Muscle of back (tissue), 13 donors: ENCODE measurements at places on chromosomes 12 and 14.
A peak's percentile ranks its signal among the peaks of the same experiment; 100 is the strongest.

GRCh38 chr12:29961231-29961630, 177.5 kb upstream of the TMTC1 start:
- no peak for DNase-seq

DNA sequence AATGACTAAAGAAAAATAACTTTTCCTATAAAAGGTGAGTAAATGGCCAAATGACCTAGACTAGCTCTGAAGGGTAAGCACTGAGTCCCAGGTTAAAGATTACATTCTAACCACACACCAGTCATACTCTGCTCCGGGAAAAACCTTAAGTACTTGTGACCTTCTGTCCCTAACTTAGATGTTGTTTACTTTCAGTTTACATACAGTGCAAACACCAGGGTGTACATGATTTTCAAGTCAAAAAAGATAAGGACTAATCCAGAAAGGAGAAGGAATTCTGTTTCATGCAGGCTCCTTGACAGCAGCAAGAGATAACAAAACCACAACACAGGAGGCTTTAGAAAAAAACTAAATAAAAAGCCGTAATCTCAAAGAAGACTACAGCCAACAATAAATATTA, 174.2 kb downstream of the PPM1H start:
- no peak for DNase-seq

- DNase-seq: peak; percentile 66
Measured at GRCh38 chr12:30754383-30754749, 385 bp downstream of the CAPRIN2 start.

DNA sequence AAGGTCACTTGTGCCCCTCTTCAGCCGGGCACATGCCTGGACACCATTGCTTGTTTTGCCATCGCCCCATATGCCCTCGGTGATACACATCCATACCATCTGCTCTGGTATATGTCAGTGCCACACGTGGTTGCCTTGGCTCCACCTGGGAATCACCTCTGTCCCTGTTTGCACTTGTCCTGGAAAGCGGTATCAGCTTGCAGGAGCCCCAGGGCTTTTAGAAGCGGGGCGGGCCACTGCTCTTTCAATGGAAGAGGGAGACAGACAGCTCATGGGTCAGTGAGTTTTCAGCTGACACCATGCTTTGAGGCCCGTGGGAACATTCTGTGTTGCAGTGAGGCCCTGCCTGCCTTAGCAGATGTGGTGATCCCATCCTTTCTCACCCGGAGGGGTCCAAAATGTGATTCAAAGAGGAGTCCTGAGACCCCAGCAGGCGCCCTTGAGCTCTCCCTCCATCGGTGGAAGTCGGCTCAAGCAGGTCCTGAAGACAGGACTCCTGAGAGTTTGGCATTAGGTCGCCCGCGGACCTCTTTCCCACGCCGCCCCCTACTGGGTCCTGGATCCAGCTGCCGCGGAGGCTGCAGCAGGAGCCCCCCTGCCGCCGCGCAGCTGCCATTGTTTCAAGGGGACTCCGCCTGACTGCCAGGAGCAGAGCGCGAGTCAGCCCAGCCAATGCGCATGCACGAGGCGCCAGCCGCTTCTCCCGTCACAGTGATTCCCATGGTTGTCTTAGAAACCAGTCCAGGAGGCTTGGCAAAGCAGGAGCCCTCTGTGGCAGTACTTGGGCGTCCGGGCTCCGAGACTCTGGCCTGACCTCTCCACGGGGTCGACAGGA, 773.2 kb upstream of the ALG10B start:
- DNase-seq: no peak

GRCh38 chr14:77032491-77032843, 4.0 kb upstream of the IRF2BPL start:
- DNase-seq: no peak

DNA sequence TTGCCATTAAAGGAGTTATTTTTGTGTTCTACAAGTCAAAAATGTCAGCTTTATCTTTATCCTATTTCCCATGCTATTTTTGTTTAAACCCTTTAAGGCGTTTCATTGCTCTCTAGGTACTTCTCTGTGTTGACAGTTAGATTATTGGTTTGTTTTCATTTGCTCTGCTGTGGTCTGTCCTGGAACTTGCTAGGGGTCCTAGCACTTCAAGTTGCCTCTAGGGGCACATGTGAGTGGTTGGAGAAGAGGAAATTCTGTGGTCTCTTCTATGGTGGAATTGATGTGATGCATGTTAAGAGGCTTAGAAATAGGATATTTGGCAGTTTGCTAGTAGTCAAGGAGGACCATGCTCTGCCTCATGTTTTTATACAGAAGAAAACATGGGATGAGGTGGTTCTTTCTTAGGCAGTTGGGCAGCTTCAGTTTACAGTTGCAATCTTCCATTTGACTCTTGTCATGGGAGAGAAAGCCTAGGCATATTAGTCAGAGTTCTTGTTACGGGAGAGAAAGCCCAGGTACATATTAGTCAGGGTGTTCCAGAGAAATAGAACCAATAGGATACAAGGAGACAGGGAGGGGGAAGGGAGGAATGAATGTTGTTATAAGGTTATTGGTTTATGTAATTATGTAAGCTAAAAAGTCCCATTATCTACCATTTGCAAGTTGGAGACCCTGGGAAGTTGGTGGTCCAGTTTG, 14.4 kb downstream of the TTLL5 start:
- no peak for DNase-seq
